ENCODE measurements at places on chromosomes 3 and 15.

DNA sequence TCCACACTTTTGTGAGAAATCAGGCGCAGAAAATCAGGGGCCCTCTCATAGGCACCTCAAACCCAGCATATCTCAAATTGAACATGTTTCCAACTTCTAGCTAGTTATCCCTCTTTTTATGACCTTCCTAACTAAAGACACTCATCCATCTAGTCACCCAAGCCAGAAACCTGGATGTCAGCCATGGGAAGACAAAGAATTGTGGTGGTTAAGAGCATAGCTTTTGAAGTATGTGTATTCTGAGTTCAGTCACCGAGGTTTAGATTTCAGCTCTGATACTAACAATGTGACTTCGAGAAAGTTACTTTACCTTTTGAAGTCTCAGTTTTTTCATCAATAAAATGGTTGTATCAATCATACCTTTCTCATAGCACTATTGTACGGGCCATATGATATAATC, 495.5 kb downstream of the NLGN1 start:
- no peak for DNase-seq

DNA sequence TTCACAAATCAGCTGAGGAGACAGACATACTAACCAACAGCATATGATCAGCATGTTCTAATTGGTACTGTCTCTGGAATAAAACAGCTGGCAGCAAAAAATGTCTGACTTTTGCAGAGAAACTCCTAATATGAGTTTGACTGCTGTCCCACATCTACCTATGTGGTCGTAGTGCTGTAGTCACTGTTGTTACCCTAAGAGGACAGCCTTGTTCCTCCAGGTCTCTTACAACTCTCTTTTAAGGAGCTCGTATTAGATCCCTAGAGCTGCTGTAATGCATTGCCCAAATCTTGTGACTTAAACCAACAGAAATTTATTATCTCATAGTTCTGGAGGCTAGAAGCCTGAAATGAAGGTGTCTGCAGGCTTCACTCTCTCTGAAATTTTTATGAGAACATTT, 92.1 kb downstream of the TGFBR2 start:
- DNase-seq = no peak

- no peak for DNase-seq
These were observed 228.7 kb upstream of the CGNL1 start for GRCh38 chr15:57147621-57148020.

- DNase-seq = no peak
These were observed 31.3 kb upstream of the MEIS2 start for GRCh38 chr15:37131621-37132020.

DNA sequence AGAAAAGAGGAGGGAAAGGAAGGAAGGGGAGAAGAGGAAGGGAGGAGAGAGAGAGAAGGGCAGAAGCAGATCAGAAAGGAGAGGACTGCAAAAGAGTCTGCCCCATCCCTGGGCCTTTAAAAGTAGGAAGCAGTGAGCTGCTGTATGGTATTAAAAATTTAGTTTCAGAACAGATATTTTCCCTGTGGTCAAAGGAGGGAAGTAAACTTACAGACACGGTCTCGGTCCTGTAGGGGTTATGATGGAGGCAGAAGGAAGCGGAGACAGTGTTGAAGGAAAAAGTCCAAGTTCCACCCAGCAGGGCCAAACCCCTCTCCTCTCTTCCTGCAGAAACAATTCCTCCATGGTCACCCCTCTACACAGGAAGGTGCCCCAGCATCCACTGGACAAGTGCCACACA, 122.0 kb upstream of the PROK2 start:
- DNase-seq = no peak

DNA sequence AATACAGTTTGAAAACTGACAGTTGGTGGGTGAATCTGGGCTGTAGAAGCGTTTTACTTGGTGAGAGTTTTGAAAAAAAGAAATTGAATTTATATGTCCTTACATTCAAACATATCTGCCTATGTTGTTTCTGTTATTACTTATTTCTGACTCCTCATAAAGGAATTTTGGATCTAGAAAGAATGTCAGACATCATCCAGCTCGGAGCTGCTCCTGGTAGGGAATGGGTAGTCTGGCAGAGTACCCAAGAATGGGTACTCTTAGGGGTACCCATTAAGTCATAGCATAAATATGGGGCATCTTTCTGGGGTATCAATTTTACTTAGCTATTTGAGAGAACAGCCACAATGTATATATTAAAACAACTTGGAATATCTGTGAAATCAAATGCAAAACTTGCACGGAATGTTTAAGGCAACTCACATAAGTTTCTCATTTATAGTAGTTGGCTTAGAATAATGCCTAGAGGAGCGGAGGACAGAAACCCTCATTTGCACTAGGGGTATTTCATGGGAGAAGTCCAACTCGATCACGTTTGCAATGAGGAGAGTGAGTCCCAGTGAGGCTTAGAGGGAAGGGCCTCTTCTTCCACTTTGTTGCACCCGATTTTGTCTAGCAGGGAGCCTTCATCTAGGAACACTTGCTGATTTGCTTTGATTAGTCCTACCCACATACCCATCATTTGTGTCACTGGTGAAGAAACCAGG, 2.4 kb upstream of the LARP6 start:
- DNase-seq = no peak

- no peak for DNase-seq
These were observed 1.2 kb downstream of the TBL1XR1 start for GRCh38 chr3:177196008-177196455.

GRCh38 chr15:32104061-32104995, 74.0 kb downstream of the CHRNA7 start:
- no peak for DNase-seq

DNA sequence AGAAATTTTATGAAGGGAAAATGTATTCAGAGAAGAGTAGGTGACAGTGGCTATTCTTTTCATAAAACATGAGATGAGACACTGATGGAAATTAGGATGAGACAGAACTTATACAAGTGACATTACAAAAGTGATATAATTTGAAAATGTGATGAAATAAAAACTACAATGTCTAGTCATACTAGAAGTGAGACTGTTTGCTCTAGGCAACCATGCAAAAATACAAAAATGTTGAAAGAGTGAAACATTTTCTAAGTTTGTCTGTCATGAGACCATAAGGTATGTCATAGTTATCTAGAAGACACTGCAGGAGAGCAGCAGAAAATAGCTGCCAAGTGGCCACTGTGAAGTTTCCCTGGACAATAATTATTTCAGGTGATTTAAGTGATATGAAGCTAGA, 459.5 kb downstream of the DIPK2A start:
- DNase-seq = no peak

- no peak for DNase-seq
These were observed 5.5 kb downstream of the MYL3 start for GRCh38 chr3:46857485-46858341.
